ENCODE measurements at places on chromosomes 1 and 21. TPM values are rescaled to one million over a fixed set of nuclear protein-coding genes. Genes with fewer than 3 reads are reported as not detected.

ROR1 gene
- polyA plus RNA-seq, result 2.1 TPM

LCE3D gene
- not detected for polyA plus RNA-seq

ZNF683 gene
- polyA plus RNA-seq, result 0.46 TPM

PRAMEF6 gene
- polyA plus RNA-seq, result not detected

AKR7A3 gene
- 29.6 TPM for polyA plus RNA-seq

BACE2 gene
- 18.3 TPM for polyA plus RNA-seq

ZBED6 gene
- polyA plus RNA-seq, result 3.5 TPM

KLHL12 gene
- polyA plus RNA-seq, result 19.3 TPM

IPO13 gene
- polyA plus RNA-seq, result 7.1 TPM

EDN2 gene
- polyA plus RNA-seq, result not detected

ZYG11A gene
- not detected for polyA plus RNA-seq

OR2T33 gene
- polyA plus RNA-seq, result not detected

All from adipose tissue (tissue), 3 donors.